ENCODE measurements at places on chromosomes 4 and X. TPM values are rescaled to one million over a fixed set of nuclear protein-coding genes. Genes with fewer than 3 reads are reported as not detected.

DNA sequence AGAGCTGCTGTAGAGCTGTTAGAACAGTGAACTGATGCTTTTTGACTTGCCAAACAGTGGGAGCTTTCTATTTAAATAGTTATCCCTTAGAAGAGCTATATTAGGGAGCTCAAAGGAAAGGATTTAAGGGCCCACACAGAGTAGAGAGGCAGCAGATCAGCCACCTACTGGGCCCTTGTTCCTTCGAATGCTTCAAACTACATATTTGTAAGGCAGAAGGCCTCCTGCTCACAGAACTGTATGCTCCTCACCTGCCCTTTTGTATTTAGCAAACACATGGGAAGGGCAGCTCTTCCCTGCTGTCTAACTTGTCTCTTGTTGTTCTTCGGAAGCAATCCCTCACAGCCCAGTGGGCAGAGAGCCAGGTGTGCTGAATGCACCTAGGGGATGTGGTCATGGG, 38.0 kb downstream of the IL1RAPL1 start:
- DNase-seq, result no peak

DNA sequence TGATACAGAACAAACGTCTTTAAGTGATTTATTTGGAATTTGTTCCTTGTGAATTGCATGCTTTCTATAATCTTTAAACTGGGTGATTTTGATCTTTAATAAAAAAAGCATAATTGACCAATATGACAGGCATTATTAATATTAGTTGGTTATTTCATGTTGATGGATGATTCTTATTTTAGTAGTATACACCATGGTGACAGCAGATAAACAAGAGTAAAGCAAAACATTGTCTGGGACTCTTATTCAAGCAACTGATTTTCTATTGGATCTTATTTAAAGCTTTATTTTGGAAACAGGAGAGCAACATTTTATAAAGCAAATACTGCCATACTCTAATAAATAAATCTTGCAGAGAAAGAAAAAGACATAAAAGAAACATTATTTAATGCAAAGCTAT, 591.4 kb upstream of the GNPDA2 start:
- no peak for DNase-seq

- DNase-seq, result no peak
Measured at GRCh38 chr4:148449921-148450320, 7.7 kb upstream of the NR3C2 start.

DNA sequence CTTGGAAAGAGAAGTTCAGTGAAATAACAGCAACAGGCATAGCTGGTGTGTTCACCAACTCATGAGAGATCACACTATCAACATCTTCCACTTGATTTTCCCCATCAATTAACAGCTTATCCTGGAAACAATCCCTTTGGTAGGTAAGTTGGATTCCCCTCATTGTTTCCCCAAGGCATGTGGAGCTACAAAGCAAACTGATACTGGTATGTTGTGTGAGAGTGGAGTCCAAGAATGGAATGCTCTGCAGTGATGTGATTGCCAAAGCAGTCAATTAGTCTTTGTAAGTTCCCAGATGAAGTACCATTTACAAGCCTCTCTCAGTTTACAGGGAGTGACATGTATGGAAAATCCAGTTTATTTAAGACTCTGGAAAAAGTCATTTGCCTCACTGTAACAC, 13.7 kb upstream of the XAGE2 start:
- DNase-seq, result no peak

DNA sequence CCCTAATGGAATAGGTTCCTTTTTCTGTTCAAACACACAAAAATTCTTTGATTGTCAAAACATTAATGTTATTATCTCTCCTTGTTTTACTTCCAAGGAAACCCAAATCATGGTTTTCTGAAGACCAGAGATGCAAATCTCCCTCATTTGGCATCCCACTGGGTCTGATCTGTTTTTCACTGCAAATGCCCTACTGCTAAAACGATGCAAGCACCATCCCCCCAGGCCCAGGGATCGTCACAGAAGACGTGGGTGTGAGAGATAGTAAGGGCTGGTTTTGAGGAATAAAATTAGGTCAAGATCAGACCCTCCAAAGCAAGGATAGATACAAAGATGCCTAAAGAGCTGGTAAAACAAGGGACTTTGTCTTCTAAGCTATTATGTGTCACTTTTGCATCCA, 33.6 kb downstream of the GSPT2 start:
- no peak for DNase-seq

DNA sequence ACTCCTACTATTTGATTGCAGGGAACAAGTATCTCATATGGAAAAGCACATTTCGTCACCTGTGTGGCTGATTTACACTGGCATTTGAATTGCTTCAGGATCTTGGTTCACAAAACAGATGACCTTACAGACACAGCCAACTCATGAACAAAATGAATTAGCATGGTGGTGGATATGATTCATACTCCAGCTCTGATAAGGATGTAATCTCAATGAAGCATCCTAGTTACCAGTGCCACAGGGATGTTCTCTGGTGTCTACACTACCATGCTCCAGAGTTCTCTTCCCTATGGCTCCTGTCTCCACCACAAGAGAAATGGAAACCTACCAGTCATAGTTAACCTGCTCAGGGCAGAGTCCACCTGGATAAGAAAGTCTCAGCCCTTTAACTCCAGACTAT, 40.7 kb downstream of the TEC start:
- DNase-seq, result peak; percentile 61

- DNase-seq, result no peak
Measured at GRCh38 chr4:189377569-189377968, 563.1 kb upstream of the FRG1 start.

DNA sequence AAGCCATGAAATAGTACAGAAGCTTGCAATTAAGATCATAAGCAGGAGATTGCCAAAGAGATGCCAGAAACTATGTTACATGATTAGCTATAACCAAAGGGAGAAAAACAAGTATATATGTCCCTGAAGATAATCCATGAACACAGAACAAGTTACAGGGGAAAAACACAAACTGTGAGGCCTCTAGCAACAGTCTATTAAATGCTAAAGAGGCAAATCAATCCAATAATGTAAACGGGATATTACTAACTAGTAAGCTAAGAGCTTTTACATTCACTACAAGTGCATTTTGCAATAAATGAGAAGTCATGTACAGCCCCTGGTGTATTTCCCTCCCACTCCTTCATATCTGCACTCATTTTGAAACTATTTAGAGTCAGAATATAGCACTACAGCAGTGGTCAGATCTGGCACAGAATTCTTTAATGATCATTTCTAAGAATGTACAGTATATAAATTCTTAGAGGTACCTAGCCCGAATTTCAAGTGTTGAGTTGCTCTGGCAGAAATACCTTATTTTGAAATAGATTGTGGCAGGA, 449.8 kb upstream of the SMIM31 start:
- DNase-seq, result no peak

GRCh38 chr4:909131-909571, 23.0 kb downstream of the GAK start:
- no peak for DNase-seq

- peak; percentile 63 for DNase-seq
Measured at GRCh38 chr4:26787461-26788340, 72.9 kb upstream of the STIM2 start.

- DNase-seq, result no peak
Measured at GRCh38 chr4:155505321-155505720, 128.6 kb upstream of the MAP9 start.

DNA sequence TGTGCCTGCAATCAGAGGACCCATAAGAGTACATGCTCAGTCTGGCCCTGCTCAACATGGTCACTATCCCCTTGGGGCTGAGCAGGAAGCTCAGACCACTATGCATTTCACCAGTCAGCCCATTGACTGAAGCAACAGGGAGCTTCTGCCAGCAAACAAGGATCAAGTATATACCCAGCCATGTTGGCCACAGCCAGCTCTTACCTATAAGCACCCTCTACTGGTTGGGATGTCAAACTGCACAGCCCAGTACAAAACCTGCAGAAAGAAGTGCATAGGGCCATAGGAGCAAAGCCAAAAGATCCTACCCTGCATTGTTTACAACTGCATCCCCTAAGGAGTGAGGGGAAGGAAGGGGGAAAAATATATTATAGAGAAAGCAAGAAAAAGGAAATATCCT, 214.4 kb upstream of the CPEB2 start:
- DNase-seq, result no peak

DNA sequence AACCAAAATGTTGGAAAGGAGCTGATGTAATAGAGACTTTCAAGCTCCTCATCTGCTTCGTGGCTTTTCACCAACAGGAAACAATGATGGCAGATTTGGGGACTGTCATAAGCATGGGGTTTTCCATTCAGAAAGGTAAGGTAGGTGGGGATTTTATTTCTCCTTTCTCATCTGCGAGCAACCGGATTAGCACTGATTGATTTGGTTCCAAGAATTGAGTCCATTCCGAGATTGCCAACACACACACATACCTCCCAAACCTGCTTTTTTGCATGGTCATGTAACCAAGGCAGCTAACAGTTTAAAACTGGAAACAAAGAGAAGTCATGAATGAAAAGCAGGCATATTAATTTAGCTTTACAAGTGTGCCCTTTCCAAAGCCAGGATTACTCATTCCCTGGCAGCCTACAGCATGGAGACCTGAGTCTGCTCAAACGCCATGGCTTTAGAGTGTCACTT, 63.0 kb upstream of the LNX1 start:
- DNase-seq, result peak; percentile 15

DNA sequence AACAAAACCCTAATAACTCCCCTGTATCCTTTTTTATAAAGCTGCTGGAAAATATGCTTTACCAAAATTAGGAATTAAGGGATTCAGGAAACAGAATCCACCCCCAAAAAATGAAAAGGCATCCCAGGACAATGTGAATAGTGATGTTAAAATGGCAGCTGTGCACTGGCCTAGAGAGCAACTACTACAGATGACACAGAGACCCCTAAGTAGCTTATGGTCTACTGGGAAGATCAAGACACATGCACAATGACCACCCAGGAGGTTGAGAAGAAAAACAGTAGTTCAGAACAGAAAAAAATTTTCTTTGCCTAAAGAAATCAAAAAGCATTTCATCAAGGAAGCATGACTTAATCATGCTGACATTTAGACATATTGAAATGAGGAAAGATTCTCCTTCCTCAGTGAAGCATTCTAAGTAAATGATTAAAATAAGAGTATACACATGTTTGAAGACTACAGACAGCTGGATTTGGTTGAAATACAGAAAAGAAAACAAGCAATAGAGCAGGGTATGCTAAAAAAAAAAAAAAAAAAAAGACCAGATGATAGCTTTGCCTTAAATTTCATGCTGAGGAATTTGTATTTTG, 117.3 kb downstream of the WDFY3 start:
- DNase-seq, result no peak

- no peak for DNase-seq
Measured at GRCh38 chrX:40005292-40006011, 92.3 kb downstream of the BCOR start.

- peak; percentile 14 for DNase-seq
Measured at GRCh38 chr4:57492251-57492878, 382.2 kb upstream of the IGFBP7 start.

- DNase-seq, result peak; percentile 19
Measured at GRCh38 chrX:70998411-70999027, 67.6 kb upstream of the SLC7A3 start.

DNA sequence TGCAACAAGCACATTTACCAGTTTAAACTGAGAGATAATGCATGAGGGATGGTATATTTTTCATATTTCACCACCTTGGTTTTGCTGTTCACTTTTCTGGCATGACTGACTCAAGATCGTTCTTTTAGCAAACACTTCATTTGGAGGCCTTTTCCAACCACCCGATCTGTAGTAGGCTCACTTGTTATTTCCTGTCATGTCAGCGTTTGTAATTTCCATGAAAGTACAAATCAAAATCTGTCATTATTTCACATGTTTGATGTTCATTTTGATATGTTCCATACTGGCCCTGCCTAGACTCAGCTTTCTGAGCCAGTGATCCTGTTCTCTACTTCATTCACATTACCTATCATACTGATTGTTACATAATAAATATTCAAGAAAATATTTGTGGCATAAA, 1888.3 kb upstream of the PCDH7 start:
- no peak for DNase-seq

- no peak for DNase-seq
Measured at GRCh38 chrX:19599253-19599652, 83.9 kb upstream of the MAP3K15 start.

DNA sequence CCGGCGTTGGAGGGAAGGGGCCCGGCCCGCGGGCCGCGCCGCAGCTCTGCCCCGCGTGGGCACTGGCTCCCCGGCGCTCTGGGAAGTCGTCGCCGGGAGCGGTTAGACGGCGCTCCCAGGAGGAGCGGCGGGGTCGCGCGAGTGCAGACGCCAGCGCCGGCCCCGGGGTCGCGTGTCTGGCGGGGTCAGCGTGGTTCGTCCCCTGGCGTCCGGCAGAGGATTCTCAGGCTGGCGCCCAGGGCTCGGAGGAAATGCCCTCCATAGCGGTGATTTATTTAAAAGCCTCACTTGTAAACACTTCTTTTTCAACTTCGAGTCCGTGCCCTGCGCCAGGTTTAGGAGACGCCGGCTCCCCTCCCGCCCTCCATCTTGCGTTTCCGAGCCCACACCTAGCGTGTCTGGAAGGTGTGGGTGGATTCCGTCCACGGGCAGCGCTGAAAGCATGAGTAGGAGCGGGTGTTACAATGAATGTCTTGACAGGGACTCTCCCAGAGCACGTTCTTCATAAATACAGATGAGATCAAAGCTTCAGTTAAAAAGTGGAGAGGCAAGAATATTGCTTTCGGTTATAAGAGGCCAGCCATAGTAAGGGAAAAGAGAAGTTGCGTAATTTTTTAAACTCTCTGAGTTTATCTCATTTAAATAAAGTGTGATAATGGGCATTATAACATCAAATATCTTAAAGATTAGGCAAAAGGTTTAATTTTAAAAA, 692 bp downstream of the FAM241A start:
- DNase-seq, result no peak

GRCh38 chr4:95165926-95166524, 382.7 kb downstream of the UNC5C start:
- DNase-seq, result peak; percentile 59

GRCh38 chrX:110026099-110026844, 23.4 kb downstream of the TMEM164 start:
- DNase-seq, result peak; percentile 64

DNA sequence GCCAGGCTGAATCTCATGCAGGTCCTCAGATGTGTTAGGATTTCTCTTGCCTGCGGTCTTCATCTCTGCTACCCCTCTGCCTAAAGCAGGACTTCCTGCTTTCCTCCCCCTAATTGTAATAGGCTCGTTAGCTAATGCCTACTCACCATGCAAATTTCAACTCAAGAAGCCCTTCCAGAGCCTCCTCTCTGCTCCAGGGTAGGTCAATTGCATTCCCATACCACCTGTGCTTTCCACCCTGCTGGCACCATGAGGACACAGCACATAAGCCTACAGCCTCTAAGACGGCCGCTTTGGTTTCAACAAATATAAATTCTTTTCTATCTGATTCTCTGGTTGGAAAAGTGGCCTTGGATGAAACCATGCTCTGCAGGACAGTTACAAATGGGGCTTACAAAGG, 93.9 kb downstream of the QDPR start:
- no peak for DNase-seq

SPINK2 gene
- total RNA-seq, result not detected

ADH4 gene
- total RNA-seq, result not detected

SSX4 gene
- not detected for total RNA-seq

DSPP gene
- total RNA-seq, result not detected

C4orf50 gene
- 0.12 TPM for total RNA-seq

SPANXA1 gene
- 2.1 TPM for total RNA-seq

ADGRL3 gene
- total RNA-seq, result 1.0 TPM

TMEM156 gene
- total RNA-seq, result 0.19 TPM

Data from A172 (cell line).